ENCODE measurements at places on chromosomes 13 and 19. TPM values are rescaled to one million over a fixed set of nuclear protein-coding genes. Genes with fewer than 3 reads are reported as not detected.
A peak's percentile ranks its signal among the peaks of the same experiment; 100 is the strongest.

The GPR12 gene
- total RNA-seq: not detected

The PSG6 gene
- total RNA-seq: not detected

The SRRM5 gene
- 0.79 TPM for total RNA-seq

The TEX29 gene
- total RNA-seq: 0.52 TPM

The SMAD9 gene
- not detected for total RNA-seq

The LSM4 gene
- total RNA-seq: 156 TPM

The SKA3 gene
- 42.2 TPM for total RNA-seq

The MIR17HG gene
- total RNA-seq: 8.1 TPM

The FFAR2 gene
- total RNA-seq: not detected

The PRR19 gene
- 0.62 TPM for total RNA-seq

The C19orf81 gene
- total RNA-seq: not detected

DNA sequence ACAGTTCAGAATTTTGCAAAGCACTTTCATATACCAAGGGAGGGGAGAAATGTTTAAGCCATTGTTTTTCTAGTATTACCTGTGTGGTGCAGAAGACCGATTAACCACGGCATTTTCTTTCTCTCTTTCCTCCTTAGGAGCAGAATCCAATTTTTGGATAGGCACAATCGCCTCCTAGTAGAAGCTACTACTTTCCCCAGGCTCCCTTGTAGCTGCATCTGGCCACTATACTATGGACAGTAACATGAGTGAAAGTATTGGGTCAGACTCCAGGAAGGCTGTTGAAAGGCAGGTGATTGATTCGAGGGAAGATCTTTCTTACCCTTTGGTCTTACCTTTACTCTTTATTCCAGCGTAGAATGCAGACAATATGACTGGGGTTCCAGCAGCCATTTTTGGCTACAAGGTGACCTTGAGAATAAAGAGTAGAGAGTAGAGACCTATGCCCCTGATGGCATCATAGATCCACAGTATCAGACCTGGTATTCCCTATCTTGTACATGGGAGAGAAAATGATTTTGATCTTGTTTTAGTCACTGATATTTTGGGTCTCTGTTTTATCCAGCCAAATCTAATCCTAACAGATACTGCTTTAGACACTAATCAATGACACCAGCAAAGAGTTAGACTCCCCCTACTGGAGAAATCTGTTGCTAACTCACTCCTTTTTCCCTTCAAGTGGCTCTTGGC is 77.0 kb downstream of the LRRC63 start:
- no peak overlapping the region for H3K27ac ChIP-seq
- H3K4me1 ChIP-seq: peaks cover 23% of the 10 kb centered on the region
- H3K4me3 ChIP-seq: no peak overlapping the region
- peak; percentile 65 for DNase-seq
- no peaks in the 10 kb centered on the region for H3K36me3 ChIP-seq

- DNase-seq: no peak
- H3K36me3 ChIP-seq: no peaks in the 10 kb centered on the region
- H3K27ac ChIP-seq: no peak overlapping the region
- no peaks in the 10 kb centered on the region for H3K4me1 ChIP-seq
- peaks cover 6% of the 10 kb centered on the region for H3K27me3 ChIP-seq
These were observed 36.4 kb upstream of the STARD13 start for GRCh38 chr13:33321686-33322542.

GRCh38 chr19:45476304-45476703 is 8.5 kb downstream of the FOSB start:
- H3K4me1 ChIP-seq: peaks cover 55% of the 10 kb centered on the region
- H3K4me3 ChIP-seq: no peak overlapping the region
- no peak overlapping the region for H3K27ac ChIP-seq
- peaks cover 49% of the 10 kb centered on the region for H3K27me3 ChIP-seq
- no peak for DNase-seq

- DNase-seq: no peak
- H3K27ac ChIP-seq: no peak overlapping the region
- no peak overlapping the region for H3K4me3 ChIP-seq
- H3K27me3 ChIP-seq: no peaks in the 10 kb centered on the region
These were observed 739.4 kb downstream of the LIG4 start for GRCh38 chr13:107475753-107476453.

GRCh38 chr13:83761631-83762030 is 120.6 kb downstream of the SLITRK1 start:
- no peaks in the 10 kb centered on the region for H3K4me1 ChIP-seq
- no peak overlapping the region for H3K27ac ChIP-seq
- H3K27me3 ChIP-seq: no peaks in the 10 kb centered on the region
- H3K36me3 ChIP-seq: no peaks in the 10 kb centered on the region
- no peak for DNase-seq

- H3K27ac ChIP-seq: no peak overlapping the region
- H3K4me3 ChIP-seq: no peak overlapping the region
- no peak for DNase-seq
- no peaks in the 10 kb centered on the region for H3K36me3 ChIP-seq
- peaks cover 15% of the 10 kb centered on the region for H3K4me1 ChIP-seq
- H3K27me3 ChIP-seq: peaks cover 48% of the 10 kb centered on the region
These were observed 2.1 kb downstream of the DMKN start for GRCh38 chr19:35511337-35511736.

DNA sequence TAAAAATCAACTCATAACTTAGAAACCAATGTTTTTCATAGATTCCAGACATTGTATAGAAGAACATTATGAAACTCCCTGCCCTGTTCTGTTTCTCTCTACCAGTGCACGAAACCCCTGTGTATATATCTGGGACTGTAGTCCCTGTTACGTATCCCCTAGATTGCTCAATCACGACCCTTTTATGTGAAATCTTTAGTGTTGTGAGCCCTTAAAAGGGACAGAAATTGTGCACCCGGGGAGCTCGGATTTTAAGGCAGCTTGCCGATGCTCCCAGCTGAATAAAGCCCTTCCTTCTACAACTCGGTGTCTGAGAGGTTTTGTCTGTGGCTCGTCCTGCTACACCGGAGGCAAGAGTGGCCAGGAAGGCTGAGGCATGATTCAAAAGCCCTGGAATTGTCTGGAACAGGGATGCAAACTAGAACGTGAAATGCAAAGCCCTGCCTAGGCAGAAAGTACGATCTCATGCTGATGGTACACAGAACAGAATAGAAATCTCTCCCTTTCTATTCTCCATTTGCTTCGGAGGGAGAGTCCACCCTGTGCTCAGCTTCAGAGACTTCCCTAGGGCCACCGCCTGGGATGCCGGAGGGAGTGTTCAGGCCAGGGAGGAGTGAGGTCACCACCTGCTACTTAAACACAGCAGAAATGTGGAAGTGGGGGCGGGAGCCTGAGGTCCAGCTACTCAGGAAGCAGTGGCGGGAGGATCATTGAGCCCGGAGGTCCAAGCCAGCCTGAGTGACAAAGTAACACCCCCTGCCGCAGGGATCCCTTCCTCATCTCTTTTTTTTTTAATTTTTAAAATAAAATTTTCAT is 758 bp upstream of the ZNF888 start:
- no peaks in the 10 kb centered on the region for H3K27me3 ChIP-seq
- peaks cover 31% of the 10 kb centered on the region for H3K4me1 ChIP-seq
- peak overlapping the region; percentile 91 for H3K4me3 ChIP-seq
- peak overlapping the region; percentile 97 for H3K27ac ChIP-seq
- DNase-seq: no peak
- H3K36me3 ChIP-seq: peaks cover 40% of the 10 kb centered on the region

- no peaks in the 10 kb centered on the region for H3K4me1 ChIP-seq
- H3K27ac ChIP-seq: no peak overlapping the region
- no peaks in the 10 kb centered on the region for H3K36me3 ChIP-seq
- DNase-seq: no peak
- H3K4me3 ChIP-seq: no peak overlapping the region
These were observed 253.9 kb upstream of the GPC6 start for GRCh38 chr13:92972751-92973150.

DNA sequence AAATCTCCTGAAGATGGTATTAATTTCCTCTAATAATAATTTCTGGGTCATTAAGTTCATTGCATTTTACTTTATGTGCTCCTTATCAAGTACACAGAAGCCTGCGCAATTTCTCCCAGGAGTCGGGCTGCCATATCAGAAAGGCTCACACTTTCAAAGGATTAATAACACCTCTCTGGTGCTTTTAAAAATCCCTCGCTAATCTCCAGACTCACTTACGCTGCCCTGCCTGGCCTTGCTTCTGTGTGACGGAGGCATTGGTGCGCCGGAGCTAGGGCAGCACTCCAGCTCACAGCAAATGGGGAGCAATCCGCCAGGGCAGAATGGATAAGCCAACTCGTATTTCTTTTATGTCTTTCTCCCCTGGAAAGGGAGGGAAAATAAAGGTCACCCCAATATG is 300.8 kb downstream of the EFNB2 start:
- H3K27ac ChIP-seq: no peak overlapping the region
- no peak overlapping the region for H3K4me3 ChIP-seq
- no peak for DNase-seq
- no peaks in the 10 kb centered on the region for H3K36me3 ChIP-seq

- no peaks in the 10 kb centered on the region for H3K36me3 ChIP-seq
- H3K27me3 ChIP-seq: peaks cover 18% of the 10 kb centered on the region
- peaks cover 17% of the 10 kb centered on the region for H3K4me1 ChIP-seq
- no peak overlapping the region for H3K4me3 ChIP-seq
- H3K27ac ChIP-seq: no peak overlapping the region
These were observed 13.5 kb downstream of the LILRA5 start for GRCh38 chr19:54299515-54299914.

GRCh38 chr13:85896516-85897450 is 97.6 kb upstream of the SLITRK6 start:
- DNase-seq: no peak
- H3K36me3 ChIP-seq: no peaks in the 10 kb centered on the region
- no peaks in the 10 kb centered on the region for H3K27me3 ChIP-seq
- H3K4me1 ChIP-seq: no peaks in the 10 kb centered on the region
- H3K4me3 ChIP-seq: no peak overlapping the region

- no peaks in the 10 kb centered on the region for H3K36me3 ChIP-seq
- H3K27me3 ChIP-seq: peaks cover 16% of the 10 kb centered on the region
- H3K4me1 ChIP-seq: no peaks in the 10 kb centered on the region
- H3K27ac ChIP-seq: no peak overlapping the region
These were observed 43.0 kb upstream of the UQCRFS1 start for GRCh38 chr19:29255912-29256311.

DNA sequence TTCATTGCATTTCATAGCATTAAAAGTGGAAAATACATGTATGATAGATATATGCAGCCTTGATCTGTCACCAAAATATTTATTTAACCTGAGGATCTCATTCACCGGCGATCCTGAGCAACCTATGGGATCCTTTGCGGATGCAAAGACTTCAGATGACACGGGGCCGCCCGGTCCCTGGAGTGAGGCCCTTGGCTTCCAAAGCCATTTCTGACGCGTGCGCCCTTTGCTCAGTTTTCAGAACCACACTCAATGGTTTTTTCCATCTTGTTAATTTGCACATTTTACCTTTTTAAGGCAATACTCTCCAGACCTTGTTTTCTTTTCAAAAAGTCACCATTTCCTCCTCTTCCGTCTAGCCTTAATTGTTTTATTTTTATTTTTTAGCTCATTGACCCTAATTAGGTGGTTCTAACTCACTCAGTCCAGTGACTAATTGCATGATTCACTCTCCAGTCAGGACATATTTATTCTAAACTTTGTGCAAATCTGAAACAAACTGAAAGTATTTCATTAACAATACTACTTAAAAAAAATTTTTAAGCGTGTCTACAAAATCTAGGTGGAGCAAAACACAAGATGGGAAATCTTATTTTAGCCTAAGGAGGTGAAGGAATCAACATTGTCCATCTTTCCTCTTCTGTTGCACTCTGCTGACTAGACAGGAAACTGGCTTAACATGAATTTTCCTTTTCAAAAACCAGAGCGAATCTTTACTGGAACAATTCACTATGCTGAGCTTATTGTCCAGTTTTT is 47.9 kb downstream of the COL4A1 start:
- no peak overlapping the region for H3K4me3 ChIP-seq
- H3K4me1 ChIP-seq: no peaks in the 10 kb centered on the region
- H3K27me3 ChIP-seq: peaks cover 5% of the 10 kb centered on the region
- no peaks in the 10 kb centered on the region for H3K36me3 ChIP-seq

- H3K4me1 ChIP-seq: no peaks in the 10 kb centered on the region
- no peak overlapping the region for H3K4me3 ChIP-seq
- H3K27ac ChIP-seq: no peak overlapping the region
- no peak for DNase-seq
- H3K36me3 ChIP-seq: no peaks in the 10 kb centered on the region
- no peaks in the 10 kb centered on the region for H3K27me3 ChIP-seq
These were observed 651.8 kb downstream of the PCDH9 start for GRCh38 chr13:66578305-66578704.

DNA sequence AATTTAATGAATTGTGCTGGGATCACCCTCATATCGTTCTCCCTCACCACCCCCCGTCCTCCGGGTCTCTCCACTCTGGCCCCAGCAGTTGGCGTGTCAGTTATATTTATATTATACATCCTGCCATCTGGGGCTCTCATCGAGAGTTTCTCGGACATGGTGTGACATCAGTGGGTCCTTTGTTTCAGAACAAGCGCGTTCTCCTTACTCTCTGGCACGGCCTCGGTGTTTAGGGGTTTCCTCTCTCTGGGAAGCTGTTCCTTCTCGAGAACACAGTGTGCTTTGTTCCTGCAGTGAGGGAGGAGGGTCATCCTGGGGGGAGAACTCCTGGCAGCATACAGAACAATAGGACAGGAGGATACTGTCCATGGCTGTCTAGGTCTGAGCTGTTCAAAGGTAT is 9.8 kb upstream of the MCF2L start:
- H3K27me3 ChIP-seq: no peaks in the 10 kb centered on the region
- DNase-seq: no peak
- H3K36me3 ChIP-seq: no peaks in the 10 kb centered on the region
- H3K4me3 ChIP-seq: no peak overlapping the region
- no peak overlapping the region for H3K27ac ChIP-seq
- H3K4me1 ChIP-seq: no peaks in the 10 kb centered on the region

DNA sequence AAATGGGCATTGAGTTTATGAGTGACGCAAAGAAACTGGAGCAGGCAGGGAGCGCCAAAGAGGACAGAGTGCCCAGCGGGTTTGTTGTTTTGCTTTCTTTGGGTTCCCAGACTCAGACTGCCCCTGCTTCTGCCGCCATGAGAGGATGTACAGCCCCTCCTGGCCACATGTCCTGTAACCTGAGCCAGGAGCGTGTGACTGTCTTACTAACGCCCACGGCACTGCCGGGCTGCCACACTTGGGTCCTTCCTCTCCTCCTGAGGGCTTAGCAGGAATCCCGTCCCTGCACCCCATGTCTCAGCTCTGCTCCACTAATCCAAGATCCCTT is 80.5 kb downstream of the GPR12 start:
- no peak overlapping the region for H3K4me3 ChIP-seq
- no peaks in the 10 kb centered on the region for H3K36me3 ChIP-seq

GRCh38 chr19:33700408-33701013 is 78.8 kb downstream of the CHST8 start:
- H3K4me1 ChIP-seq: no peaks in the 10 kb centered on the region
- no peaks in the 10 kb centered on the region for H3K36me3 ChIP-seq
- no peaks in the 10 kb centered on the region for H3K27me3 ChIP-seq
- DNase-seq: no peak
- no peak overlapping the region for H3K27ac ChIP-seq

- H3K4me3 ChIP-seq: no peak overlapping the region
- no peak overlapping the region for H3K27ac ChIP-seq
- H3K36me3 ChIP-seq: peaks cover 9% of the 10 kb centered on the region
- no peaks in the 10 kb centered on the region for H3K27me3 ChIP-seq
These were observed 37.3 kb downstream of the PEPD start for GRCh38 chr19:33484226-33484774.

DNA sequence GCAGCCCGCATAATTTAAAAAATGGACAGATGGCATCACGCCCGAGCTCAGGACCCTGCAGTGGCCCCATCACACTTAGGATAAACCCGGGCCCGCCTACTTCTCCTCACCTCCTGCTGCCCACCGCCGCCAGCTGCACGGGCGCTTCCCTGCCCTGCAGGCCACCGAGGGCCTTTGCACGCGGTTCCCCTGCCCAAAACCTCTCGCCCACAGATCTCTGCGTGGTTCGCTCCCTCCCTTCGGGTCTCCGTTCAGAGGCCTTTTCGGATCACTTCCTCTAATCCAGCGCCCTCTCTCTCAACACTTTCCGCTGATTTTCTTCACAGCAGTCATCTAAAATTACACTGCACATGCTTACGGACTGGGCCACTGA is 1.8 kb downstream of the SHISA7 start:
- H3K27ac ChIP-seq: no peak overlapping the region
- H3K4me1 ChIP-seq: peaks cover 15% of the 10 kb centered on the region
- no peak overlapping the region for H3K4me3 ChIP-seq
- peaks cover 71% of the 10 kb centered on the region for H3K27me3 ChIP-seq
